ENCODE measurements at places on chromosomes 11 and 22. TPM values are rescaled to one million over a fixed set of nuclear protein-coding genes. Genes with fewer than 3 reads are reported as not detected.

The ANKRD42 gene
- 5.3 TPM for total RNA-seq

The PLXNB2 gene
- total RNA-seq, result 177 TPM

The PIH1D2 gene
- total RNA-seq, result 0.36 TPM

The CPT1B gene
- 1.2 TPM for total RNA-seq

The MRGPRF gene
- 2.5 TPM for total RNA-seq

The CRYBB2 gene
- total RNA-seq, result not detected

The CHADL gene
- 0.87 TPM for total RNA-seq

The HORMAD2 gene
- not detected for total RNA-seq

The CCDC81 gene
- not detected for total RNA-seq

The YPEL1 gene
- 7.3 TPM for total RNA-seq

All from epithelial cell of proximal tubule (primary cell).